Stimulated activated CD8-positive, alpha-beta memory T cell treated with anti-CD3 and anti-CD28 coated beads, Interleukin-4, amount 100 ng/mL, for 48 hours (primary cell): ENCODE measurements at places on chromosomes 6 and 20.

DNA sequence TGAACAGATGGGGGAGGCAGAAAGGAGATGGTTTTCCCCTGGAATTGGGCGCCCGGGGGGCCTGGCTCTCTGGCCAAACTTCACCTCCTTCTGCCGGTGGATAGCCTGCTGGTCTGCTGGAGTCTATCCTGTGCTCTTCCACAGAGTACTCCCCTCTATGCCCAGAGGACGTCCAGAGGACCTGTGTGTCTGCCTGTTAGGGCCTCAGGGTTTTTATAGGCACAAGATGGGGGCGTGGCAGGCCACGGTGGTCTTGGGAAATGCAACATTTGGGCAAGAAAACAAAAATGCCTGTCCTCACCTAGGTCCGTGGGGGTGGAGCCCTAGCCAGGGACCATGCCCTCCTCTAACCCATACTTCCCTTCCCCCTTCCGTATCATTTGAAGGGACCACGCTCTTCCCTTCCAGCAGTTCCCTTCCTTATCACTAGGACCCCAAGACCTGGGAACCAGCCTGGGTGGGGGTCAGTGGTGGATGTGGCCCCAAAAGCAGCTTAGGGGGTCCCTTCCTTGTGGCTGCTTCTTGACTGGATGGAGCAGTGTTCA is 53.6 kb upstream of the ZNF337 start:
- no peak for DNase-seq

DNA sequence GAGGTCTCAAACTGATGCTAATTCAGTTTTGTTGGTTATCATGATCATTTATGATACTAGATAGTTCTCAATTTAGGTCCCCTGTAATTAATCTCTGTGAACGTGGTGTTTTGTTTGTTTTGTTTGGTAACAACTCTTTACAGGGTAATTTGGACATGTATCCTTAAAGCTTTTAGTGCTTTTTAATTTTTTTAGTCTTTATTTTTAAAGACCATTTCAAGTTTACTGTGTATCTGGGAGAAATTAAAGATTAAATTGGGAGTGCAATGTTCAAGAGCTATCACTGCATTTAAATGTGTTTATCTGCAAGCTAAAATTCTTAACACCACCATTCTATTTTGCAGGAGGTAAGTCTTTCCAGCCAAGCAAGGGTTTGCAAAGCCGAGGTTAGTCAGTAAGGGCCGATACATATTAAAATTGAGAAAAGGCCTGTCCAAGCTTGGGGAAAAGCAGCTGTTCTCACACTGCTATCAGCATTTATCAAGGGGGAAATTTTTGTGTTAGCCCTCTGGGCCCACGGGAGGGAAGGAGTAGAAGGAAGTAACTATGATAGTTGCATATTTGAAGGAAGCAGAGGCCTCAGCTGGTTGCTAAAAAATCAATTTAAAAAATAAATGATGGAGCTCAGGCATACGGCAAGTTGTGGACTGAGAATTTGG is 59.3 kb upstream of the ZNF217 start:
- DNase-seq, result no peak

DNA sequence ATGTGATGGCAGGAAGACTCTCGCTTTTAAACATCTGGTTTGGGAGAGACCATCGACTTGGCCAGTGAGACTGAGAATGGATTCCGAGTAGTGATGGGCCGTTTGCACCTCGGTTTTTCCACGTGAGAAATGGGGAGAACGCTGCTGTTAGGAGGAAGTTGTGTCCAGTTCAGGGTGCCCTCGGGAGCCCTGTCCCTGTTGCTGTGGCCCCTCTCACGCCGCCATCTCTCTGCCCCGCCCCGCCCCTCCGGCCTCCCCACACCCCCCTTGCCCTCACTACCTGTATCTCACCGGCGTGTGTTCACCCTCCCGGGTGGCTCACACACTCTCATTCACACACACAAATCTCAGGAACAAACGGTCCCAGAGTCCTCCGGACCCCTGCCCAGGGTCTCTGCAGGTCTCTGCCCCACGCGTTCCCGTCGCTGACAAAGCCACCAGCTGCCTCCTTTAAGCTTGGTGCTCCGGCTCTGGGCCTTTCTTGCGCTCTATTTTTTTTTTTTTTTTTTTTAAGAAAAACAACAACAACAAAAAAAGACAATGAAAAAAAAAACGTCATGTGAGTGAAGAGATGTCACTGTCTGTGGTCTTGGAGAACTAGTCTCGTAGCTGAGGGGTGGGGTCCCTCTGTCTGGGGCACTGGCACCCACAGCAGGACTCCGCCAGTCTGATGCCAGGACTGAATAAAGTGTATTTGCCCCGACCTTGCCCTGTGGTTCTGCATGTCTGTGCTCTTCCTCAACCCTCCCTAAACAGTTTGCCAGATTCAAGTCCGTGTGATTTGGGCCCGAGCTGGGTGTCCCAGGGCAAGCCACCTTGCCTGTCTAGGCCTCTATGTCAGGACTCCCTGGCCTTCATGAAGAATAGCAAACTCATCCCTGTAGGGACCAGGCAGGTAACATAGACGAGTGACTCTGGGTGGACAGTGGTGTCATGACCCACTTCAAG is 2.9 kb downstream of the SOX12 start:
- DNase-seq, result no peak

GRCh38 chr6:111417181-111417585 is 65.8 kb downstream of the REV3L start:
- no peak for DNase-seq

GRCh38 chr6:13355999-13356785 is 27.9 kb upstream of the TBC1D7 start:
- DNase-seq, result no peak

DNA sequence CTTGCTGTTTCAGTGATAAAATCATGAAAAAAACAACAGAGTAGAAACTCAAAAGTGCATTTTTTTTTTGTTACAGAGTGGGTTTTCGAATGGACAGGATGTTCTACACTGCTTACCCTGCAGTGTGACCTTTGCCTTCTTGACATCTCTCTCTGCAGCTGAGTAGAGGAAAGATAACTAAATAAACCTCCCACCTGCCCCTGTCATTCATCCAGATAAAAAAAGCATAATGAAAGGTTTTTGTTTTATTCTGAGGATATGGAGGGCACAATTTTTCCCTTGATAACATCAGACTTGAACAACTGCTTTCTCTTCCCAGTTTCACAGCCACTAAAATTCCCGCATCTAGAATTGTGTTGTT is 193.6 kb upstream of the FOXQ1 start:
- DNase-seq, result no peak

DNA sequence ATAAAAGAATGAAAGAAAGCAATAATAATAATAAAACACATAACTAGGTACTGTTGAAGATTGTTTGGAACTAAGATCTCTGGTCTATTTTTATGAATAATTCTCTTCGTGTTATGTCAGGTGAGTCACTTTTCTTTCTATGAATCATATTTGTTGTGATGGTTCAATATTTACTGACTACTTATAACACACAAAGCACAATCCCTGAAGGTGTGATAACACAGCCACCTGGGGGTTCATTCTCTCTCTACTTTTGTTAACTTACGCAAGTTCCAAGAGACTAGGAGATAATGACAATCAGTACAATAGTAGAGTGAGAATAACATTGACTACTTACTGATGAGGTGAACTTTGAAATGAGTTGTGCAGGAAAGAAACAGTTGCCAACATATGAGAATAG is 149.9 kb downstream of the IBTK start:
- DNase-seq, result no peak

- no peak for DNase-seq
Observed at GRCh38 chr6:135546680-135547418, 49.3 kb upstream of the AHI1 start.

GRCh38 chr6:131129689-131130553 is 5.3 kb upstream of the AKAP7 start:
- DNase-seq, result no peak

- no peak for DNase-seq
Observed at GRCh38 chr6:49490633-49491032, 9.1 kb upstream of the GLYATL3 start.

GRCh38 chr6:49552596-49552995 is 2.1 kb downstream of the C6orf141 start:
- no peak for DNase-seq

DNA sequence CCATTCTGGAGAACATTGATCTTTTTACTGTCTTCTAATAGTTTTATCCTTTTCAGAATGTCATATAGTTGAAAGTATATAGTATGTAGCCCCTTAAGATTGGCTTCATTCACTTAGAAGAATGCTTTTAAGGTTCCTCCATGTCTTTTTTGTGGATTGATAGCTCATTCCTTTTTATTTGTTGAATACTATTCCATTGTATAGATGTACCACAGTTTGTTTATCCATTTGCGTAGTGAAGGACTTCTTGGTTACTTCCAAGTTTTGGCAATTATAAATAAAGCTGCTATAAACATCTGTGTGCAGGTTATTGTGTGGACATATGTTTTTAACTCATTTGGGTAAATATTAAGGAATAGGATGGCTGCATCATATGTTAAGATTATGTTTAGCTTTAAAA is 27.8 kb downstream of the ABT1 start:
- no peak for DNase-seq

DNA sequence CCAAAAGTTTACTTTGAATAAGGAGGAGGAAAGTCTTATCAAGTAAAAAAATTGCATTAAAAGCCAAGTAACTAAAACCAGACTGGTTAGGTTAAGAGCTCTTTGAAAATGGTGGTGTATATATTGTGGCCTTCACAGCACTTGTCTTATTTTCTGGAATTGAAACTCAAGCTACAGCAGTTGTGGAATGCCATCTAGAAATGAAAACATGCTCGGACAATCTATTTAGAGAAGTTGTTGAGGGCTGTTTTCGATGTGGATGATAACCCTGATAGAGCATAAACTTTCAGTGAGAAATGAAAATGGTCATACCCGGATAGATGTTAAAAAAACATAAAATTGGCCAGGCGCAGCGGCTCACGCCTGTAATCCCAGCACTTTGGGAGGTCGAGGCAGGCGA is 47.0 kb downstream of the ARID1B start:
- DNase-seq, result no peak

- no peak for DNase-seq
Observed at GRCh38 chr6:167056370-167056769, 57.2 kb downstream of the CEP43 start.

GRCh38 chr20:14937021-14937420 is 599.6 kb upstream of the FLRT3 start:
- DNase-seq, result no peak

- no peak for DNase-seq
Observed at GRCh38 chr20:20839771-20840170, 127.3 kb upstream of the RALGAPA2 start.

DNA sequence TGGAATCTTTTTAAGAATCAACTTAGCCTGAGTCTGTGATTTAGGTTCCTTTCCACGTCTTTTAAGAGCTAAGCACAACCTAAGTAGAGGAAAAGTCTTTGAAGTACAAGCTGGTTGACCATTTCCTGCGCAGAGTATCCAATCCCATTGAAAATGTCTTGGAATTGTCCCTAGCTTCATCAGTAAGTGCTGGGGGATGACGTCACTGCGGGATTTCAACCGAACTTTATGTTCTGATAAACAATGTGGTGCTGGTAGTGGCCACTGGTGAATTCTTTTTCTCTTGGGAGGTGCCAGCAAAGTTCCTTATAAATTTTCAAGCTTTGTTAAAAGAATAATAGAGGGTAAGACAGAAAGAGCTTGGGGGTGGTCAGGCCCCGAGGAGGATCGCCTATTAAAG is 69.2 kb downstream of the PDE7B start:
- DNase-seq, result no peak

GRCh38 chr20:8646716-8647115 is 422.2 kb upstream of the PLCB4 start:
- DNase-seq, result no peak

DNA sequence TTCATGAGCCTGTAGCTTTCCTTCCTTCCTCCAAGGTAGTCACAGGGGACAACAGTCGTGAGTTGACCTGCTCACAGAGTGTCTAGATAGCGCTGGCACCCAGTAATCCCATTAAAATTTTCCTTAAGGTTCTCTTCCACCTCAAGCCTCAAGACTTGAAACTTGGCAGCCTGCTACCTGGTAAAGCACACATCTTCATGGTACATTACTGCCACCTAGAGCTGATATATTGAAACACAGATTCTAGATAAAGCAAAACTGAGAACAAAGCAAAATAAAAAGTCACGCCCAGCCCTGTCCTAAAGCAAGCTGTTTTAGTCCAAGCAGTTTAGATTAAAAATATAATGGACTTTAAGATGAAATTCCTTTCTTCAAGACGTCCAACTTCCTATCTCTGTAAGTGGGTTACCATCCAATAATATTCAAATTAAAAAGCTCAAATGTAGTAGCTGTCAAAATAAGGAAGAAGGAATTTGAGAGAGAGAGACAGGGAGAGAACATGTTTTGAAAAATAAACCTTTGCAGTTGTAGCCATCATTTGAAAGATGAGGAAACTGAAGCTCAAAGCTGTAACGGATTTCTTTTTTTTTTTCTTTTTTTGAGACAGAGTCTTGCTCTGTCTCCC is 50.7 kb upstream of the CD83 start:
- no peak for DNase-seq

DNA sequence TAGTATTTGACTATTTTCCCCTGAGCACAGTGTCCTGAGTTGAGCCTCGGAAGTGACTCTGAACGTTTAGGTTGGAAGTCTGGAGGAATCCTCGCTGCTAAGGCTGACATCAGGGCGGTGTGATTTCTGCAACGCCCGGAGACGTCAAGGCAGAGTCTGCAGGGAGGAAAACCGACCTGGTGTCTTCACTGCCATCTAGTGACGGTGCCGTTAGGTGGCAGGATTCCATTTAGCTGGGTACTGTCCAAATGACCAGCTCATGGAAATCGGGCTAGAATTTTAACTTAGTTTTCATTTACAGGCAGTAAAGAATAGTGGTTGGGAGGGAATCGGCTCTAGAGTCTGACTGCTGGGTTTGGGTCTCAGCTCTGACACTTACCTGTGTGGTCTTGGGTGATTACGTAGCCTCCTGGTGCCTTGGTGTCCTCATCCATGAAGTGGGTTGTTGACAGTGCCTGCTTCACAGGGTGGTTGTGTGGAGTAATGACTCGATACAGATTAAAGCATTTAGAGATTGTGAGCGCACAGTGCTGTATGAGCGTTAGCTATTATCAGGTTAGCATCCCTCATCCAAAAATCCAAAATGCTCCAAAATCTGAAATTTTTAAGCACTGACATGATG is 35.0 kb downstream of the FOXF2 start:
- DNase-seq, result peak; percentile 40

DNA sequence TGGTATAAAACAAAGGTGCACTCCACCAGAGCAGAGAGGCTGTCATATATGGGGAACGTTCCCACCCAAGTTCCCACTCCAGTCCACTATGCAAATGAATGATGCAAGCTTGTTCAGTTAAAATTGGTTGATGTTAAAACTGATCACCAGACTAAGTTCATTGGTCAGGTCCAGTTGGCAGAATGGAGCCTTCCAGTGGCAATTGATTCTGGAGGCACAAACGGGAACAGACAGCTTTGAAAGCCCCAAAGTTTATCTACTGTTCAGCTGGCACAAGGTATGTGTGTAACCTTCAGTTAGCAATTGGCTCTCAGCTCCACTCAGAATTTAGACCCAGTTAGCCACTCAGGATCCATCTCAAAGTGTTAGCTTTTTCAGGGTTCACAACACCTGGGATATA is 119.4 kb upstream of the CEP85L start:
- no peak for DNase-seq

- no peak for DNase-seq
Observed at GRCh38 chr6:47353871-47354270, 44.2 kb upstream of the TNFRSF21 start.

- no peak for DNase-seq
Observed at GRCh38 chr6:88992741-88993552, 29.5 kb upstream of the RNGTT start.
